ENCODE measurements at places on chromosomes 7 and 10. TPM values are rescaled to one million over a fixed set of nuclear protein-coding genes. Genes with fewer than 3 reads are reported as not detected.

Gene FAM24A
- not detected for total RNA-seq

Gene AEBP1
- 26.9 TPM for total RNA-seq

Gene SAMD9L
- 9.3 TPM for total RNA-seq

Gene HKDC1
- total RNA-seq = 0.41 TPM

Gene FANK1
- 1.7 TPM for total RNA-seq

GRCh38 chr7:31382722-31383121, 42.2 kb upstream of the NEUROD6 start:
- no peak for DNase-seq

GRCh38 chr10:19570991-19571390, 245.2 kb upstream of the PLXDC2 start:
- no peak for DNase-seq

DNA sequence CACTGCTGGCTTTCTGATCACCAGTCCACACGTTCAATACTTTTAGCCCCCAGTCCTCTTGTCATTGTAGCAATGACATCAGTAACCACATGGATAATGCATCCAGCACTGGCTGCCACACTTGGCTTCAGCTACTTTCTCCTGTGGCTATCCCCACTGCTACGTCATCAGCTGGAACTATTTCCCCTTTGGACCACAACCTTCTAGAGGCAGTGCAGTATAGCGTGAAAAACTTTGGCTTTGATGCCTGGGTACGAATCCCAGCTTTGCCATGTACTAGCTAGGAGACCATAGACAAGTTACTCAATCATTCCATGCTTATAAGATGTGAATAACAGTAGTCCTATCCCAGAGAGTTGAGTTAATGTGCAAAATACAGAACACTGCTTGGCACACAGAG, 63.2 kb downstream of the CCDC3 start:
- DNase-seq = no peak

DNA sequence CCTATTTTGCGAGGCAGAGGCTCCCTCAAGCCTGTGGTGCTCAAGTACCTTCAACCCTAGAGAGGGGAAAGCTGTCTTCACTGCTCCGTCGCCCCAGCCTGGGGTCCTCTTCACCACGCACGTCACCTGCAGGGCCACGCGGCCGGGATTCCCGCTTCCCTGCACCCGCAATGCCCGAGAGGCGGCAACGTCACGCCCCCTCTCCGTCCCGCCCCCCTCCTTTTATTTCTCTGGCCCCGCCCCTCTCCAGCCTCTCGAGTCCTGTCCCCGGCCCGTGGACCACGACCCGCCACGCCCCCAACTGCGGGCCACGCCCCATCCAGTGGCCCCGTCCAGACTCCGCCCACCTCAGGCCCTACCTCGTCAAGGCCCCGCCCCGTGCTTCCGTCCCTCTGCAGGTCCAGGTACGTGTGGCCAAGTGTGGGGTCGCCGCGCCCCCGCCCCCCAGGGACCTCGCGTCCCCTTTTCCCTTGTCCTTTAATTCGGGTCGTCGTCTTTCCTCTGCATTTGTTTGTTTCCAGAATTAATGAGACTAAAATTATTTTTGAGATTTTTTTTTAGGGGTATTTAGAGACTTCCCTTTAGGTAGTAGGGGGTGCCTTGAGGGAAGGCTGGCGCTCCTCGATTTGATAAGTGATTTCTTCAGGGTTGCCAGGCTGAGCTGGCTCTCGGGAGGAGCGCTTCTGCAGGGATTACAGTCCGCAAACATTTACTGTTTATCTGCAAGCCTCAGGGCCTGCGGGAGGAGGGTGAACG, 69.8 kb upstream of the BAIAP2L1 start:
- DNase-seq = peak; percentile 25

- no peak for DNase-seq
Measured at GRCh38 chr10:70685455-70685911, 13.2 kb downstream of the ADAMTS14 start.

- no peak for DNase-seq
Measured at GRCh38 chr7:35670856-35671569, 23.9 kb downstream of the HERPUD2 start.

DNA sequence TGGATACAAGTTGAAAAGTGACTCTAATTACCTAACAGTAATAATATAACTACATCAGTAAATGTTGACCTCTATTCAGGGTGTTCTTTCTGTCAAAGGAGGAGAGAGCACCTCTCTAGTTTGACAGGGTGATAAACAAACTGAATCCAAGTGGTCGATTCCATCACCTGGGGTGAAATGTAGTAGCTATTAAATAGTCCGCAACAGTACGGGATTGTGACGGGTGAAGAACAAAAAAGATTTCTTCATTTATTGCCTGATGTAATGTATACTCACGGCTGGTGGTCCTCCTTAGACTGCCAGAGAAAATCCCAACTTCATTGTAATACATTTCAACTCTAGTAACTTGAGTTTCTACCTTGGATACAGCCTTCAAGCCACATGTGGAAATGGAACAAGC, 292.5 kb upstream of the CELF2 start:
- DNase-seq = no peak

- peak; percentile 54 for DNase-seq
Measured at GRCh38 chr7:157016352-157017041, 6.0 kb upstream of the MNX1 start.

DNA sequence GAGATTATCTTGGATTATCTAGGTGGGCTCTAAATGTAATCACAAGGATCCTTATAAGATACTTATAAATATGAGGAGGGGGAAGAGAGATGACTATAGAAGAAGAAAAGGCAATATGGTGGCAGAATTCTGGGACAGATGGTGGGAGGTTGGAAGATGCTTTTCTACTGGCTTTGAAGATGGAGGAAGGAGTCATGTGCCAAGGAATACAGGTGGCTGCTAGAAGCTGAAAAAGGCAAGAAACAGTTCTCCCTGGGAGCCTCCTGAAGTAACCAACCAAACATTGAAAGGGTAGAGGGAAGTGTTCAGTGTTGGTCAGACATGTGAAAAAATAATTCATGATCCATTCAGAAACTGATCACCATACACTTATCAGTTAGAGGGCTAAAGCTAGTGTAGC, 213.3 kb downstream of the WDR11 start:
- no peak for DNase-seq

GRCh38 chr10:52956461-52956860, 183.9 kb upstream of the MBL2 start:
- no peak for DNase-seq

- no peak for DNase-seq
Measured at GRCh38 chr10:92382631-92383030, 91.7 kb downstream of the MARCHF5 start.

GRCh38 chr7:47301105-47301477, 280.8 kb downstream of the TNS3 start:
- no peak for DNase-seq

- no peak for DNase-seq
Measured at GRCh38 chr7:128104108-128104742, 73.0 kb upstream of the LRRC4 start.

DNA sequence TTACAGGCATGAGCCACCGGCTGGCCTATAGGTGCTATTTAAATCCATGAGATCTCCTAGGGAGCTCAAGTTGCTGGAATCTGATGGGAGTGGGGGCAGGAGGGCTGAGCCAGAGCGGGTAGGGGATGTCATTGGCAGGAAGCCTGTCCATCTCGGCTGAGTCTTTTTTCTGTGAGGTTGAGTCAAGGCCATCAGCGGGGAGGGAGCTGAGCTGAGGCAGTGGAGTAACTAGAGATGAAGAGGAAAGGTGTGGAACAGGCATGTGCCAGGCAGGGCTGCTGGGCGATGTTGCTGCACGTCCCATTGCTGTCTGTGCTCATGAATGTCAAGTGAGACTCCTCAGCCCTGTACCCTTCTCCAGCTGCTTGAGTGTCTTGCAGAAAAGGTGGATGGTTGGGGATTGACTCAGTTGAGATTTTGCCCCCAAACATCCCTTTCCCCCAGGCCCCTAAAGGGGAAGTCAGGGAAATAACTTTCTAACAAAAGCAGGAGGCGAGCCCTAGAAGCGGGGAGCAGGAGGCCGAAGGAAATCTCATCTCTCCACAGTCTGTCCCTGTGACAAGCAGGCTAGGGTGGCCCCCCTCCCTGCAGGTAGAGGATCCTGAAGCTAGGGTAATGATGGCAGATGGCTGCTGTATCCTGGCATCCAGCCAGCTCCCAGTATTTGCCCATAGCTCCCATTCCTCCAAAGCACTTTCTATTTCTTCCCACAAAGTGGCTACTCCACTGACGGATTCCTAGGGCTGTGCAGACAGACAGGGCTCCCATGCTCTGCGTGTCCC, 5.4 kb downstream of the ATP6V1F start:
- DNase-seq = no peak

GRCh38 chr10:112346774-112347173, 27.1 kb upstream of the ACSL5 start:
- no peak for DNase-seq

DNA sequence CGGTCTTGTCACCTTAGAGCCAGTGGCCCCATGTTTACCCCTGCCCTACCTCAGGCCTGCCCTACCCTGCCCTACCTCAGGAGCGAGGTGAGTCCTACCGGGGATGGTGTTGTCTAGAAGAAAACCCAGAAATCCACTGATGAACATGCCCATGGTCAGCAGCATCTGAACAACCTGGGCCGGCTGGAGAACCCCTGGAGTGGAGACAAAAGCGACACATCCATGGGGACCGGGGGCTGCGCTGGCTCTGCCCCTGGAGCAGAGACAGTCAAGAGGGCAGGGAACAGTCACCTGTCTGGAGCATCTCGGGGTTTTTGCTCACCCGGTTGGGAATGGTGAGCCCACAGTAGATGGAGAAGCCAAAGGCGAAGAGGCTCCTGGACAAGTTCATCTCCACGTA, 36.3 kb downstream of the STRA8 start:
- no peak for DNase-seq

DNA sequence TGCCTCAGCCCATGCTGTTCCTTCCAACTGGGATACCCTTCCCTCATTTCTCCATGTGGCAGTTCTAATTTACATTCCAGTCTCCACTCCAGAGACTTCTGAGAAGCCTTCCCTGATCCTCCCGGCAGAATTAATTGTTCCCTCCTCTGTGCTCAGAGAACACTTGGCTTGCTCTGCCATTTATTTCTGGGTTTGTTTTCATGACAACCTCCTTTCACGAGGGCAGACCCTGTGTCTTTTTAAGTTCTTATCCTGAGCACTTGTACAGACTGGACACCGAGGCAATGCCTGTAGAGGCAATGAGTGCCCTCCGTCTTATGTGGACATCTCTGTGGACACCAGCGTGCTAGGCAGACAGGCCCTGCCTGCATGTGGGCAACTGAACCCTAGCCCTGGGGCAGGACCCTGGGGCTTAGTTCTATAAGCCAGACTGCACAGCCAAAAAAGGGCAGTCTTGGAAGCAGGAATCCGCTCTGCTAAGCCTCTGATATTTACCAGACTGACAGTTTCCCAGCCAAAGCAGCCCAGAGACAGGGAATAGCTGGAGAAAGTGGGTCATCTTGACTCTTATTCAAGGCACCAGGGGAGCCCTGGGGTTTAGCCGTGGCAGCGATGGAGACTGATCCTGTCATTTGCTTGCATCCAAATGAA, 474.0 kb downstream of the RPS24 start:
- no peak for DNase-seq

GRCh38 chr10:53403688-53404087, 631.1 kb upstream of the MBL2 start:
- DNase-seq = no peak

- DNase-seq = no peak
Measured at GRCh38 chr7:56091591-56091990, 1.2 kb downstream of the PHKG1 start.

GRCh38 chr7:26321435-26321834, 29.8 kb downstream of the SNX10 start:
- DNase-seq = no peak

GRCh38 chr7:157549612-157550299, 213.0 kb downstream of the DNAJB6 start:
- no peak for DNase-seq

DNA sequence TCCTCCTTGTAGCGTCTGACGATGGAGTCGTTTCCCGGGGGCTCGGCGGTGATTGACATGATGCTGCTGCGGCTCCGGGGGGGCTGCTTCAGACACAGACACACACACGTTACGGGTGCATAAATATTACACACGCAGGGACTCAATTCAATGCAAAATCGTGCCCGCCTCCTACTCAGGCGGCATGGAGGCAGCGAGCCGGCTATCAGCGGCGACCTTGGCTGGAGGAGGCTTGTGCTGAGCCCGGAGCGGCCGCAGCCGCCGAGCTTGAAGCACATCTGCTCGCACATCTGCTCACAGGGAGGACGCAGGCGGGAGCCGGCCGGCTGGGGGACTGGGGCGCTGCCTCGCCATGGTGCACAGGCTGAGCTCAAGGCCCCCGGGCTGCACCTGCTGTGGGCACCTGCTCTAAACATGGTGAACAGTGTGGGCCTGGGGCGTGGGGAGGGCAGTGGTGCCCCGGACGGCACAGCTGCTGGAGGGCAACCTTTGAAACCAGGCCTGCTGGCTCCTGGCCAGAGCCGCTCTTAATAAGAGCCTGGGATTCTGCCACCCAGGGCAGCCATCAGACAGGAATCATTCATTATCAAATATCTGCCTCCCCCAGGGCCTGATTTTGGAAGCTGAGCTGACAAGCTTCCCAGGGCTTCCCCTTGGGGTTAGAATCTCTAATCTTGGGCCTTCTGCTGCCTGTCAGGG, 84.7 kb upstream of the GNA12 start:
- DNase-seq = no peak

DNA sequence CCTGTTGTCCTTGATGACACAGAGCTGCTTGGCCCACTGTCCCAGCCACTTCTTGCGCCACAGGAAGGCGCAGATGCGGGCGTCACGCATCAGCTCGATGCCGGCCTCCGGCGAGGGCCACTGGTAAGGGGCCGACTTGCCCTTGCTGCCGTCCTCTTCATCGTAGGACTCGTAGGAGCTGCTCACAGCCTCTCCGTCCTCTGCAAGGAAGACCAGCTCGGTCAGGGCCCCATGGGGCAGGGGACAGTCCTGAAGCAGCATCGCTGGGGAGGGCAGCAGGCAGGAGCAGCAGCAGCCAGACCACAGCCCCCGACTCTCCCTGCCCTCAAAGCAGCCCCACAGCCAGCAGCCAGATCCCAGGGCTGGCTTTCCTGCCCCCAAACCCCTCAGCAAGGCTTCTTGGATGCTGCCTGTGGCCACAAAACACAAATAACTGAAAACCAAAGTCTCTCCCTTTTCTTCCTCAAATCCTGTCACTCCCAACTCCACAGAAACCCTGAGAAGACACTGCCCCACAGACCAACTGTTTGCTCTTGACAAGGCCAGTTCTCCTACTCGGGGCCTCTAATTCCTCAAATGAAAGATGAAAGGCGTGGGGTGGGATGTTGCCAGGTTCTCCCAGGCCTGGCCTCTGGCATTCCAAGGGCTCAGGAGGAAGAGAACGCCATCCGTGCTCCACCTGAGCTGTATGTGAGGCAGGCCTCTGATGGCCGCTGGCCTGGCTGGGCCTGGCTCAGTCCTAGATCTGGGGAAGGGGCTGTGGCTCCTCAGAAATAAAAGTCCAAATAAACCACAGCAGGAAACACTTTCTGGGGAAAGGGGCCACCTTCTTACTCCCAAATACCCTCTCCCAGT, 76.7 kb downstream of the VWA2 start:
- DNase-seq = no peak

GRCh38 chr10:51001587-51001986, 72.7 kb upstream of the PRKG1 start:
- DNase-seq = no peak

GRCh38 chr7:41754046-41754445, 51.2 kb upstream of the INHBA start:
- DNase-seq = no peak
